GM20000 (cell line): ENCODE measurements at places on chromosomes 2 and 18.

- DNase-seq = no peak
These were observed 84.5 kb upstream of the PGAP1 start for GRCh38 chr2:197011021-197011417.

- no peak for DNase-seq
These were observed 30.7 kb downstream of the TCF23 start for GRCh38 chr2:27179344-27180000.

GRCh38 chr2:96502891-96503636 is 2.1 kb downstream of the NEURL3 start:
- DNase-seq = no peak

DNA sequence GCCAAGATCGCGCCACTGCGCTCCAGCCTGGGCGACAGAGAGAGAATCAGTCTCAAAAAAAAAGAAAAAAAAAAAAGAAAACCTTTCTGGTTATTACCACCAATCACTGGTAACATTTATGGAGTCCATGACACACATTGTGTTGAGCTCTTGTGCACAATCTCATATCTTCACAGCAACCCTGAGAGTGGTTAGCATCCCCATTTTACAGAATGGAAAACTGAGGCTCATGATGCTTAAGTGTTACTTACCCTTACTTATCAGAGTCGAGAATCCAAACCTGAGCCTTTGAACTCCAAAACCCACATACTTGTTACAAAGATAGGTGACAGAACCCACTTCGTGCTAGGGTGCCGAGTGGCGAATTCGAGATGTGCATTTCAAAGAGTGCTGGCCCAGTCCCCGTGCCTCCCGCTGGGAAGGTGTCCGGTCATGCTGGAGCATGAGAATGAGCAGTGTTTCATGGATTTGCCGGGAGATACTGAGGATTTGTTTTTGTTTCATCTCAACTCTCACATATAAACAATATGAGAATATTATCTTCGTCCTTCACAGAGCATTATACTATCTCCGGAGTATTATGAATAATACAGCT is 50.9 kb downstream of the CYP27C1 start:
- no peak for DNase-seq

GRCh38 chr2:138601458-138602165 is 100.0 kb downstream of the SPOPL start:
- DNase-seq = no peak

DNA sequence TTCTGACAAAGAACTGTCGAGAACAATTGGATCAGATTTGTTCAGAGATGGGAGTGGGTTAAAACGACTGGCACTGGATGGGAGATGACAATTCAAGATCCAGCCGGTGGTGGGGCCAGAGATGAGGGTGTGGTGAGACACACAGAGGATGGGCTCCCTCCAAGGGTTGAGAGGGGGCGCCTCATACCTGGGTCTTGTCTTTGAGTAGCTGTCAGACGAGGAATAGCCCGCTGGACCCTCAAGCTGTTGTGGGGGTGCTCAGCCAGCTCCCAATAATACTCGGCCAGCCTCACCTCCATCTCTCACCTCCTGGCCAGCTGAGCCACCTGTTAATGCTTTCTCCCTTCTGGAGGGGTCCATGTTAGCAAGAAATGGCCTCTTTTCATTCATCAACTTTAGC is 14.0 kb downstream of the INPP5D start:
- no peak for DNase-seq

DNA sequence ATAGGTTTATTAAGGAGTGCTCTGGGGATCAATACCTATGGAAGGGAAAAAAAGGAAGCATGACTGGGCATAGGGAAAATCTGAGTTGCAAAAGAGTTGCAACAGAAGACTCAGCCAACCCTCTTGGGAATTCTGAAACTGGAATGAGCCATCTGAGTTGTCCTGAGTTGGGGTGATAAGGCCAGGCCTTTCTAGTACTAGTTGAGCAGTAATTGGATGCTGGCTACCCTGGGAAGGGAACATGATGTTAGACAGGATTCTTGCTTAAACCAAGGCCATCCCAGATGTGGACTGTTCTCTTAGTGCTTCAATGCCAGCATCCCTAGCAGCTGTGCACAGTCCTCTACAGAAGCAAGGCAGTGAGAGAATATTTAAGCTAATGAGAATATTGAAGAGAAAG is 348.8 kb upstream of the GULP1 start:
- no peak for DNase-seq

DNA sequence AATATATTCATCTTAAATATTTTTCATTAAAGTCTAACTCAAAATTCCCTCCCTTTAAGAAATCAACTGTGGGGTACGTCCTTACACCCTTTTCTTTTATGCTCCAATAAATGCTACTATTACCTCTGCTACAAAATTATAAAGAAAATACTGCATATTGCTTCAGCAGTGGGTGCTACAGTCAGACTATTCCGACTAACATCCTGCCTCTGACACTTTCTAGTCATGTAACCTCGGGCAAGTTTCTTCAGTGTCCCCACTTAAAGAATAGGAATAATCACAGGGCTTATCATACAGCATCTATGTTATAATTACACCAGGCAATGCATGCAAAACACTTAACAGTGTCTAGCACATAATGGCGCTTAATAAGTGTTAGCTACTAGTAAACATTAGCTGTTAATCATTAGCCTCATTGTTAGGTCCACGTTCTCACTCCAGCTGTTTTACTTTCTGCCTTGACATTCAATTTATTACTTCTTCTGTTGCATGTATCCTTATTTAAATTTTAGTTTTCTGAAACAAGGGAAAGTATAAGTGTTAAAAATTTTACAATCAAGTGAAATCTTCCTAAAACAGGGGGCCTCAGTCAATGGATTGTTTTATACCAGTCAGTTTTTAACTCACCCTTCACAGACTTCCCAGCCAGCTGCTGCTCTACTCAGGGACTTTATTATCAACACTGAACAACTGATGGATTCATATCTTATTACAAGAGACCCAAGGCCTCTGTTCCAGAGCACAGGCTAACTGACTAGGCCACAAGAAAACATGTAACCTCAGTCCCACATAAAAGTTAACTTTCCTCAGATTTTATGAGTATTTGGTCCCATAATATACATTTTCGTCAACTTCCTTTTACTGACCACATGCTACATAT is 54.0 kb downstream of the CLASP1 start:
- no peak for DNase-seq

- no peak for DNase-seq
These were observed 43.2 kb downstream of the IL1R2 start for GRCh38 chr2:102034683-102035548.

DNA sequence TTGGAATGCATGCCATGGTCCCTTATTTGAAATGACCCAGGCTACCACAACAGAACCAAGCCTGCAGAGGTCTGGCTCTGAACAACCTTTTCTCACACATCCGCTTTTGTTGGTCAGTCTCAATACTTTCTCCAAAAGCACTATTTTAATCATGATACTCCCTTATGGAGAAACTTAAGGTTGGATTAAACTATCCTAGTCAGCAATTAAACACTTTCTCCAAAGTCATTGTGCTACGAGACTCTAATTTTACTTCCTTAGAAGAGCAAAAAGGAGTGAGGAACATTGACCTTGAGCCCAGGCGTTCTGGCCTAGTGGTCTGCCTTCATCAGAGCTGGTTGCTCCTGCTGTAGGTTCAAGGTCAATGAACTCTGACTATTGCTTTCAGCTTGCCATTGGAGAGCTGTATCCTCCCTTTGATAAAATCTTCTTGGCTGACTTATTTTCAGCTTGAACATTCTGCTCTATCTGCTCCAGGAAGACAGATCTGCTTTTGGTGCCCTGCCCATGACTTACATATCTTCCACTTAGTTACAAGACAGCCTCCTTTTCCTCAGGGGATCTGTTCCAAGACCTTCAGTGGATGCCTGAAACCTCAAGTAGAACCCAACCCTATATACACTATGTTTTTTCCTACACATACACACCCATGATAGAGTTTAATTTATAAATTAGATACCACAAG is 91.2 kb downstream of the NCKAP5 start:
- DNase-seq = no peak

GRCh38 chr2:199983534-199983933 is 28.2 kb downstream of the MAIP1 start:
- DNase-seq = no peak

DNA sequence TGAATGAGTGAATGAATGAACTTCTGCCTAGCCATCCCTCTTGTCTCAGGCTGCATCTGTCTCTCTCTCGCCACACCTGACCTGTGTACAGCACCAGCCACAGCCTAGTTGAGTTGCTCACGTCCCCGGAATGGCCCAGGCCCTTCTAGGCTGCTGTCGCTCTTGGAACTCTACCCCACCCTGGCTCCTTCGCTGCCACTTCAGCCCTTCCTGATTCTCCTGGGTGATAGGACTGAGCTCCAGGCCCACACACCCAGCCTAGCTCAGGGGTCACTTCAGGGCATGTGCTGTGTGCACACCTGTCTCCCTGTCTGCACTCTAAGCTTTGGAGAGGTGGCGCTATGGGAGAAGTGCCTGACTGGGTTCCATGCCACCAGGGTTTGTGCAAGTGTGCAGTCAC is 236.6 kb downstream of the GLI2 start:
- DNase-seq = no peak

GRCh38 chr2:179435000-179435399 is 170.4 kb upstream of the SESTD1 start:
- DNase-seq = no peak

DNA sequence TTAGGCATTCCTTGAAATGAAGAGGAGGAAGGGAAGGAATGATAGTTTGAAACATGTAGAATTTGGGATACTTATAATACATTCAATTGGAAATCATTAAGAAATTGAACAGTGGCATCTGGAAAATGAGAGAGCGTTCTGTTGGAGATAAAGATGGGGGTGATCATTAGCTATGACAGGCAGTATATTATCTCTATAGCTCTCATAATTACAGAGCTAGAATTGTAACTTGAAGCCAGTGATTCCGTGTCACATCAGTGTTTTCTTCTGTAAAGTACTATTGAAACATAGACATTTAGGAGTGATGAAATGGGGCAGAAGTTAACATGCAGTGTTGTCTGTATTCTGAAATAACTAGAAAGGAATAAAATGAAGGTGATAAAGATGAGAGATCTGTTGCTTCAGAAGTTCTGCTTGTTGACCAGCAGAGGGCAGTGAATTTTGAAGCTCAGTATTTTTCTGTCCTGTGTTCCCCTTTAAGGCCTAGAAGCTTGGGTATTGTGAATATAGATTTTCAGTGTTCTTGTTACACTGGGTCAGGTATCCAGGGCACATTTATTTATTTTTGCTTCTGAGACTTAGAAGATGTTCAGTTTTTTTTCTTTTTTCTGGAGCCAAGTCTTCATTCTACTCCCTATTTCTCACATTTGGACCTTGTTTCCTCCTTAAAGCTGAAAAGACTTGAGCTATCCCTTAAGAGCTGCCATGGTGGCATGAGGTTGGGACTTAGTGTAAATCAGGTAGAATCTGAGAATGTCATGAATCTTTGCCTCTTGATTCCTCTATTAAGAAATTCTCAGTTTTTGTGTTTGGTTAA is 157.4 kb downstream of the TAF4B start:
- peak; percentile 41 for DNase-seq
